ENCODE measurements at places on chromosomes 1 and 21.

DNA sequence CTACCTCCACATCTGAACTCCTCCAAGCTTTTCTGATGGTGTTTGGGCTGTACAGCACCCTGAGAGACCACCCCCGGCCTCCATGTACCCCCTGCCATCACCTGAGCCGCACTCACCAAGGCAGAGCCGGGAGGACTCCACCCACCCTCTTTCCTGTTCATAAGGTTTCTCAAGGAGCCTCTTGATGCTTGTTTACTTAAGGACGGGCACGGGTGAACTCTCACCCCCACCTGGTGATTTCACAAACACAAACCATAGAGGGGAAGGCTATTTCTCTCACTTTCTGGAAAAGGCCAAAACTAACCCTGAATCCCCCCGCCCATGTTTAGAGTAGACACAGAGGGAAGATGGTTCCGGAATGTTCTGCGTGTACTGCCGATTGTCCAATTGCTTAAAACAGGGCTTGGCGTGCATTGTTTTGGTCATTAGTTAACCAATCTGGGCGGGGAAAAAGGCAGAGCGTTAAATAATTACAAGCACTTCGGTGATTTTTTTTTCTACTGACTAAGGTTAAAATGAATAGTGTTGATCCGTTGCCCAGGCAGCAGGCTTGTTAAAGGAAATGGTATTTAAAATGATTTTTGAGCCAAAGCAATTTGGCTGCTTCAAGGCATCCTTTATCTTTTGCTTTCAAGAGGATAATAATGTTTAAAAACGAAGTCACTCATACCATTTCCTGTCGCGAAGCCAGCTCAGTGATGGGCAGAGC is 279.8 kb upstream of the VAMP3 start:
- no peak for DNase-seq

GRCh38 chr1:151639466-151639865 is 27.6 kb downstream of the SNX27 start:
- no peak for DNase-seq

DNA sequence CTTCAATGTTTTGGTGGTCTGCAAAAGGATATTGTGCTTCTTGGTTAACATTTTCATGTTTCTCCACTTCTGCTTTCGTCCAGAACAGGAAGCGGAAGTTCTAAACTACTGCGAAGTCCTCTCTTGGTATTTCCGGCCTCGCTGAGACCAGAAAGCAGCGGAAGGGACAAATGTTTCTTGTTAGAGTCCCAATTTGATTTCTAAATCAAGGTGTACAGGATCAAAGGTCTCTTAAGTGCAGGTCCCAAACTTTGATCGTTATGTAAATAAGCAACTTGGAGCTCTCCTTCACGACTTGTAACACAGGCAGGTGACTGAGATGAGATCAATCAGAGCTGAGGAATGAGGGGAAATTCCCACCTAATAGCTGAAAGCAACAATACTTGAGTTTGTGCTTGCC is 40.1 kb upstream of the HMCN1 start:
- DNase-seq = no peak

DNA sequence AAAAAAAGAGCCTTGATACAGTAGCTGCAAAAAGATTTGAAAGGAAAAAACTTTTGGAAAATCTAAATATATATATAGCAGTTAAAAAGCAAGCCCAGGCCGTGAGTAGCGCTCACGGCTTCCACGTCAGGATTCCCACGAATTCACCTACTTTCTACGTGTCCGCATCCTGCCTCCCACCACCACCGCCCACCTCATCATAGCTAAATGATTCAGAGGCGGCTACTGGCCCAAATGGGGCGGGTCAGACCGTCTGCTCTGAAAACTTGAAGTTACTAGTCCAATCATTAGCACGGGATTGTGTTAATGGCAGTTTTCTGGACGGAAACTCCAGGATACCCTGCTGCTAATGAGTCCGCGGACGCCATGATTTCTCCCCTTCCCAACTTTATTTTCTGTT is 1.3 kb upstream of the CCSAP start:
- no peak for DNase-seq

DNA sequence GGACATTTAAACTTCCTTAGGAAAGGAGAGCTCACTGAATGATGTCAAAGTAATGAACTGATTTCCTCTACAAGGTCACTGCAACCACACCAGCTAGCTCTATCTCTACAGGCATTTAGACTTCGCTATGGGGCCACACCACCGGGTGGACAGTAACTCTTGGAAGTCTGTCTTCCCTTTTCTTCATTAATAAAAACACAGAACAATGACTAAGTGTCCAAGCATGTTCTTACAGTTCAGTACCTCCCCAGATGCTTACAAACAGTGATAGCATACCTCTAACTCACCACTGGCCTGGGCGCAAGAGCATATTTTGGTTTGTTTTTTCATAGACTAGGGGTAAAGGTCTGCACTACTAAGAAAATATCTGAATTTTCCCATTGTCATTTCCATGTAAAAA is 54.6 kb downstream of the SIM2 start:
- no peak for DNase-seq

GRCh38 chr21:24369746-24370145 is 1237.5 kb downstream of the MRPL39 start:
- DNase-seq = no peak

DNA sequence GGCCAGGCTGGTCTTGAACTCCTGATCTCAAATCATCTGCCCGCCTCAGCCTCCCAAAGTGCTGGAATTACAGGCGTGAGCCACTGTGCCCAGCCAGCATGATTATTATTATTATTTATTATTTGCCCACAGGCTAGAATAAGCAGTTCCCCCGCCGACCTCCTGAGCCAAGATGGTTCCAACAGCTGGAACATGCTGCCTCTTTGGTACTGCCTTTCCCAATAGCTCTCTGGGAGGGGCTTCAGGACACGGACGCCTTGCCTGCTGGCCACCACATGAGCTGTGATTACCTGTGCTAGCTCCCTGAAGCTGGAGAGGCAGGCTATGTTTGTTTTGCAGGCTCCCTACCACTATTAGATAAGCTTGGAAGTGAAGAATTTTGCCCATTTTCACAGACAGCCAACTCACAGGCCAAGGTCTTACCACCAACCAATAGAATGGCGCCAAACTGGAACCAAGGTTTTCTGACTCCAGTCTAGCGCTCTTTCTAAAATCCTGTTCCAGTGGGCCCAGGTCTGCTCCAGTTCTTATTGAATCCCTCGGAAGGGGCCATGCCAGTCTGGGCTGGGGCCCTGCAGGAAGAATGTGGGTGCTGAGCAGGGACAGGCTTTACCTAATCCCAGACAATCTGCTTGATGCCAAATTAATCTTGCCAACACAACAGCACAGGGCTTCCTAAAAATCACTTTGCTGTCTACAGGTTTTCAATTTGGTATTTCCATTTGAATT is 2.1 kb upstream of the GPR61 start:
- no peak for DNase-seq

DNA sequence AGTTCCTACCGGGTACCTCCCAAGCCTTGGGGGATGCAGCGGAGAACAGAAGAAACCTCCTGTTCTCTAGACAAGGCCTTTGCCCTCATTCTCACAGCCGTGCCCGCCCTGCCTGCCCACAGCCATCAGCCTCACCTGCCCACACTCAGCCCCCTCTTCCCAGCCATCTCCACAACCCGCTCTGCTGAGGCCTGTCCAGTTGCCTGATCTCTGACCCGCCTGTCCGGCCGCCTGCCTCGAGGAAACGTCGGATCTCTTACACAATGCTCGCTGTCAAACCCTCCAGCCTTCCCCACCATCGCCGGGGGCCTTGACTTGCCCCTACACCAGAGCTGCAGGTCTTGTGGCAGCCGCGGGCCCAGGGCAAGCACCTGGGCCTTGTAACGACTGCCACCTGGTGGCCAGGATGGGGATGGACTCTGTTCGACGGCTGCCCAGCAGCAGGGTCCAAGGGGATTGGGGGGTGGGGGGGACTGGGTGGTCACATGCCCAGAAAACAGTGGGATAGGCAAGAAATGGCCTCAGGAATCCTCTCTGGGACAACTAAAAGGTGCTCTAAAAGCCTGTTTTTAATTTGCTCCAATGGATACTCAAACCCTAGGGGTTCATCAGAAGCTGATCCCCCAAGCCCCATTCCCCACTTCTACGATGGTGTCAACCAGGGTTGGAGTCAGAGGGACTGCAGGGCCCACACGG is 31.0 kb downstream of the SLC45A1 start:
- DNase-seq = peak; percentile 27

DNA sequence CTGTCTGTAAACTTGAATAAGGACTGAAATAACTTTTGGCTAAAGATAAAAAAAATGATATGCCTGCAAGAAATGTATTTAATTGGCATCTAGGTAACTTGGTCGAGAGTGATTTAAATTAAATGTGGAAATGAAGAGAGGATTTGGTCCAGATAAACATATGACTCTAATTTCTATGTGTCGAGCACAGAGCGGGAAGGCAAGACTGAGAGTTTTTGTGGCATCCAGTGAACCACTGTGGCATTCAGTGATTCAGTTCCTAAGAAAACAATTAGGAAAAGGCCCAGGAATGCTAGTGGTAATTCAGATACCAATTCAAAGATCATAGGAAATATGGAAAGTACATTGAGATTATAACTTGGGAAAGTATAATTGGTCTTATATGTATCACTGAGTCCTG is 39.6 kb downstream of the PDE4B start:
- no peak for DNase-seq

- DNase-seq = no peak
Measured at GRCh38 chr1:32771561-32772280, 45.4 kb downstream of the YARS1 start.

GRCh38 chr1:155300024-155300423 is 1.2 kb downstream of the PKLR start:
- no peak for DNase-seq

DNA sequence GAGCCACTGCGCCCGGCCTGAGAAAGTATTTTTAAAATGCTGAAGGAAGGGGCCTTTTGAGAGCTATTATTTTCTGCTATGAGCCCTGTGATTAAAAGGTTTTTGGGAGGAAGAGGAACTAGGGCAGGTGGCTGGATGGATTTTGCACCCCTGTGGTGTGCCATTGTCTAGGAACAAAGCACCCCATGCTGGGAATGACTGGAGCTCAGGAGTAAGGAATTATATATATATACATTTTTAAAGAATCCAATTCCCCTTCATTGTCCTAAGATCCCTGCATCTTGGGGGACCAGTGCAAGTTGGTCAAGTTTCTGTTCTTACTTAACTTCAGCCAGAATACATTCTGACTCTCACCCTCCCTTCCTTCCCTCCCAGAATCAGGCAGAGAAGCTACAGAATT is 91.6 kb downstream of the ZNF648 start:
- DNase-seq = no peak

Measured in Jurkat, Clone E6-1 (cell line).